AG10803 (cell line): ENCODE measurements at places on chromosomes 4 and X.

- no peak for DNase-seq
These were observed 4.9 kb downstream of the GATA1 start for GRCh38 chrX:48791063-48791820.

GRCh38 chrX:3428792-3429191 lies 82.3 kb upstream of the MXRA5 start:
- DNase-seq, result peak; percentile 55

DNA sequence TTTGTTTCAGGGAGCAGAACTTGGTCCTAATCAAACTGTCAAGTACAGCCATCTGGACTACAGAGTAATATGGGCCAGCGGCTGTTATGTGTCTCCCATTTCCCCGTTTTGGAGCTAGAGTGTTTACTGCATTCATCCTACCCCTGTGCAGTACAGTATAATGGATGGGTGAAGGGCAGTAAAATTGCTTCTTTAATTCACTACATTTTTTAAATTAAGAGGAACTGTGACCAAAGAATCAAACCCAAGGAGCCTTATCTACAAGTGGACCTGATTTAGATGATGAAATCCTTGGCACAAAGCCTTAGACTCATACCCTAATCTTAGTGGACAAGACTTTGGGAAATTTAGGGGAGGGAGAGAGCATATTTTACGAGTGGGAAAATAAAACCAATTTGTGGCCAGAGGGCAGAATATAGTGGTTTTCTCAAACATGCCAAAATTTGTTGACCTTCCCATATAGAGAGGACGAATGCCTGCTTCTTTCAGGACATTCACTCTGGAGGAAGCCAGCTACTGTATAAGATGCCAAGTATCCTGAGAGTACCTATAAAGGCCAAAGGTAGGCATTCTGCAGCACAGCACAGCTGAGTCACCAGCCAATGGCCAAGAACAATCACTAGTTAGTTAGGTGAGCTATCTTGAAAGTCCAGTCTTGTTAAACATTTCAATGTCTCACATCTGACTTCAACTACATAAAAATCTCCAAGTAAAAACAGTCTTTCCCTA lies 253.8 kb upstream of the KCNIP4 start:
- DNase-seq, result no peak

GRCh38 chr4:169756971-169757574 lies 671 bp downstream of the HPF1 start:
- no peak for DNase-seq
